A549 (cell line): ENCODE measurements at places on chromosomes 5 and 9.

DNA sequence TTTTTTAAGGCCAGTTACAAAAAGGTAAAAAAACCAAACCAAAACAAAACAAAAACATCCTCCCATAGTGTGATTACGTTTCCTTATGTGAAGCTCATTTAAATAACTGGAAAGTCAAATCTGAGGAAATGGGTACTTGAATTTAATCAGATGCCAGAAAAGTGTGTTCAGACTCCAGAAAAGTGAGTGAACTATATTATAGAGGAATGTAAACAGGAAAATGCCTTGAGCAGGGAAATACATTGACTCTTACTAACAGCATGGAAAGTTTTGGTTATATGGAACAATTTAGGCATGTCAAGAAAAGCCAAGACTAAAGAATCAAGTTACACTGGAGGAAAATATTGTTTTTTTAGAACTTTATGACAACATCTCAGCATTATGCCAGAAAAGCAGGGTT, 37.8 kb upstream of the RNF20 start:
- no peak for DNase-seq

GRCh38 chr5:153515301-153515700, 24.8 kb downstream of the GRIA1 start:
- DNase-seq, result no peak

- no peak for DNase-seq
Measured at GRCh38 chr9:86577420-86578333, 223.5 kb upstream of the TUT7 start.

DNA sequence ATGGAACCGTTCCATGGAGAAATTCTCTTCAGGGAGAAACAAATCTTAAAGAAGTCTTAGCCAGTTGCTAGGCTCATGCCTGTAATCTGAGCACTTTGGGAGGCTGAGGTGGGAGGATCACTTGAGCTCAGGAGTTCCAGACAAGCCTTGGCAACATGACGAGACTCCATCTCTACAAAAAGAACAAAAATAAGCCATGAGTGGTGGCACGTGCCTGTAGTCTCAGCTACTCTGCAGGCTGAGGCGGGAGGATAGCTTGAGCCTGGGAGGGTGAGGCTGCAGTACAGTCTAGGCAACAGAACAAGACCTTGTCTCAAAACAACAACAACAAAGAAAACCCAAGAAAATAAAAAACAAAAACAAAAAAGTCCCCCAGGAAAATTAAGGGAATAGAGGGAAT, 8.2 kb downstream of the HSPB3 start:
- DNase-seq, result no peak

- no peak for DNase-seq
Measured at GRCh38 chr5:179803651-179804554, 2.8 kb downstream of the MGAT4B start.

- peak; percentile 3 for DNase-seq
Measured at GRCh38 chr5:45038366-45038987, 229.7 kb downstream of the MRPS30 start.

- no peak for DNase-seq
Measured at GRCh38 chr9:84974855-84975254, 305.3 kb downstream of the NTRK2 start.
